ENCODE measurements at places on chromosomes 12 and 14.

GRCh38 chr12:116927244-116927940, 16.6 kb downstream of the FBXW8 start:
- H3K4me1 ChIP-seq, result peaks cover 15% of the 10 kb centered on the region
- H3K27me3 ChIP-seq, result no peaks in the 10 kb centered on the region
- H3K27ac ChIP-seq, result no peak overlapping the region
- no peak overlapping the region for H3K4me3 ChIP-seq

DNA sequence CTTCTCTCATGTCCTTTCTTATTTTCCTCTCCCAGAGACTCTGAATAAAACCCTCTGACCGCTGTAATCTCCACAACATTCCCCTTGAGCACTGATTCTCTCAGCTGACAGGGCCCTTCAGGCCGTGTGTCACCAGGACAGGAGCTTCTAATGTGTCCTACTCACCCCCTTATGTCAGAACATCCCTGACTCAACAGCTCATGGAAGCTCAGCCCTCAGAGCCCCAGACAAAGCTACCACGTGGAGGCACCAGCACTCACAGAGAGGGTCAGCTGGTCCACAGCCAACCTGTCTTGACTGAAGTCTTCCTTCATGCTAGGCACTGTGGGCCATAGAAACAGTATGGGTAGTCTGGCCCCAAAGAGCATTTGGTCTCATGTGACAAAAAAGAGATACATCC, 49.8 kb downstream of the SMUG1 start:
- no peak for DNase-seq
- H3K36me3 ChIP-seq, result no peaks in the 10 kb centered on the region
- no peaks in the 10 kb centered on the region for H3K27me3 ChIP-seq
- no peak overlapping the region for H3K27ac ChIP-seq

GRCh38 chr12:26347300-26347699, 151.9 kb downstream of the SSPN start:
- no peak overlapping the region for H3K4me3 ChIP-seq
- no peaks in the 10 kb centered on the region for H3K4me1 ChIP-seq
- H3K27ac ChIP-seq, result no peak overlapping the region
- H3K27me3 ChIP-seq, result no peaks in the 10 kb centered on the region

GRCh38 chr14:79564371-79564770, 646.9 kb downstream of the DIO2 start:
- no peak for DNase-seq
- no peaks in the 10 kb centered on the region for H3K36me3 ChIP-seq
- no peak overlapping the region for H3K27ac ChIP-seq
- no peaks in the 10 kb centered on the region for H3K4me1 ChIP-seq
- H3K27me3 ChIP-seq, result no peaks in the 10 kb centered on the region
- no peak overlapping the region for H3K4me3 ChIP-seq

DNA sequence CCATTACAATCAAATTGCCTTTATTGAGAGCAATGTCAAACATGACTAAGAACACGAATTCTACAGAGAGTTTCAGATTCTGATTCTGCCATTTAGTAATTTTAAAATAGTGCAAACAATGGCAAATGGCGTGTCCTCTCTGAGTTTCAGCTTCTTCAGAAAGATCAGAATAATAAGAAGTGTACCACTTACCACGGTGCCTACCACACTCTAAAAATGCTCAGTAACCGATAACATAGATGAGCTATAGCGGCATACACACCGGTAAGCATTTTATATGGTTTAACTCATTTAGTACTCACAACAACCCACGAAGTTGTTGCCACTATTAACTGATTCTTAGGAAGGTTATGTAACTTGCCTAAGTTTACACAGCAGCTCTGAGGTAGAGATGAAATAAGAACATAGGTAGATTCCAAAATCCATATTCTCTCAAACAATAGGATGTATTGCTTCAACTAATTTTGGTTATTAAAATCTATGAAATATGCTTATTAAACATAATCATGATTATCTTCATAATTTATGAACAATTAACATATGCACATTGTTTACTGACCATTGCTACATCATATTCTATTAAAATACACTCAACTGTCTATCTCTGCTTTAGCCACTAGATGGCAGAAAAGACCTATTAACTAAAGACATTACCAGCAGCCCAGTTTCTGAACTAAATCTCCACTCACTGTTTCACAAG, 38.3 kb downstream of the SLC6A15 start:
- DNase-seq, result no peak
- no peaks in the 10 kb centered on the region for H3K4me1 ChIP-seq
- H3K27me3 ChIP-seq, result no peaks in the 10 kb centered on the region
- H3K36me3 ChIP-seq, result no peaks in the 10 kb centered on the region
- no peak overlapping the region for H3K4me3 ChIP-seq

DNA sequence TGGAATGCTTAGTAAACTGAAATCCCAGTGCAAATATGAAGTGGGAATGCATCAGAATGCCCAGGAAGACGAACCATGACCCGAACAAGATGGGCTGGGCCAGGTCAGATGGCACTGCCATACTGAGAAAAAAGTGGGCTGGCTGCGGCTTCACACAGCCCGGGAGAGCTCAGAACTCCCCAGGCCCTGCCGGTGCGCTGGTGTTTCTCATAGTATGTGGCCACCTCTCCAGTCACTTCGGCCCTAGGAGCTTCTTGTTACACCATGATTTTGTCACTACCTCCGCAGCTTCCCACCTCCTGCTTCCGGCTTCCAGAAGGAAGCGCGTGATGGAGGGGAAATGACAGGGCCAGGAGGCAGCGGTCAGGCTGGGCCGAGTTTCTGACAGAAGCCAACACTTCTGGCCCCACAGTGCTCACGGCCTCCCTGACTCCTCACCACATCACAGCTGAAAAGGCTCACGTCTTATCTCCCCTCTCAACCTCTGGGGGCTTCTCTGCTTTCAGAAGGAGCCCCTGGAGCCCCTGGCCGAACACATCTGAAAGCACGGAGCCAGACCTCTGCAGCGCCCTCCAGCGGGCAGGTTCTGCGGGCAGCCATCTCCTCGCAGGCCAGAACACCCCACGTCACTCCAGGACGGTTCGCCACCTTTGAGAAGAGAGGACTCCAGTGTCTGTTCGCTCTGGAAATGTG, 30.7 kb downstream of the DAD1 start:
- no peaks in the 10 kb centered on the region for H3K36me3 ChIP-seq
- peak overlapping the region; percentile 53 for H3K27ac ChIP-seq
- peaks cover 53% of the 10 kb centered on the region for H3K4me1 ChIP-seq
- no peak for DNase-seq
- H3K4me3 ChIP-seq, result no peak overlapping the region

- H3K4me1 ChIP-seq, result peaks cover 12% of the 10 kb centered on the region
- peaks cover 18% of the 10 kb centered on the region for H3K27me3 ChIP-seq
- no peak for DNase-seq
- H3K36me3 ChIP-seq, result no peaks in the 10 kb centered on the region
- H3K27ac ChIP-seq, result no peak overlapping the region
- H3K4me3 ChIP-seq, result peak overlapping the region; percentile 77
These were observed 3.2 kb downstream of the USP44 start for GRCh38 chr12:95548056-95548538.

DNA sequence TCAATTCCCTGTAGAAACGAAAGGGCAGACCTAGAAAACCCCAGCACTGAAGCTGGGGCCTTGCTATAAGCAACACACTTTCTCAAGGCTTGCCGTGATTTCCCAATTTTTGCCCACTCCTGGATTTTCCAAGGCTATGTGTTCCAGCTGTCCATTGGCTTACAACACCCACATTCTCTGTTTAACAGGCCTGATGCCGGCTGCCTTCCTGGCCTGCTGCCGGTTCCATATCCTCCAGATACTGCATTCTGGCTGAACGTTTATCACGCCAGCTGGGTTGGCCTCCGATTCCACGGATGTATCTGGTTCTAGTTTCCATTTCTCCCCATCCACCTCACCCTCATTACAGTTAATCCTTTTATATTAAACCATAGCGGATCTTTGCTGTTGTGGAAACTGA, 2.0 kb upstream of the PCNX1 start:
- H3K27me3 ChIP-seq, result no peaks in the 10 kb centered on the region
- peak; percentile 65 for DNase-seq
- H3K4me1 ChIP-seq, result peaks cover 43% of the 10 kb centered on the region
- H3K27ac ChIP-seq, result peak overlapping the region; percentile 61
- no peaks in the 10 kb centered on the region for H3K36me3 ChIP-seq
- no peak overlapping the region for H3K4me3 ChIP-seq

- no peaks in the 10 kb centered on the region for H3K36me3 ChIP-seq
- H3K27me3 ChIP-seq, result no peaks in the 10 kb centered on the region
- H3K4me1 ChIP-seq, result peaks cover 26% of the 10 kb centered on the region
- H3K27ac ChIP-seq, result peak overlapping the region; percentile 8
These were observed 47.9 kb downstream of the FGD6 start for GRCh38 chr12:95169368-95169767.

DNA sequence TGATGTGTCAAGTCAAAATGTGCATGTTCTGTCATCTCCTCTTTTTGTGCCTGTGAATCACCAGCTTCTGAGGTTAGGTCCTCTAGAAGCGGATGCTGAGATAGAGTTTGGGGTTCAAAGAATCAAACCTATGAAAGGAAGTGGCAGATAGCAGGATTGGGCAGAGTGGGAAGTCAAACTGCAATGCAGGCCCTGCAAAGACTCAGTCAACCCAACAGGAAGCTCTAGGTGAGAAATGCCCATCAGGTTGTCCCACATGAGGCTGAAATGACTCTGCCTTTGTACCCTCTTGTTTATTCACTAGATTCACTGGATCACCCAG, 4.5 kb upstream of the MIA2 start:
- no peaks in the 10 kb centered on the region for H3K4me1 ChIP-seq
- no peak for DNase-seq
- H3K4me3 ChIP-seq, result no peak overlapping the region
- no peaks in the 10 kb centered on the region for H3K36me3 ChIP-seq
- no peak overlapping the region for H3K27ac ChIP-seq

DNA sequence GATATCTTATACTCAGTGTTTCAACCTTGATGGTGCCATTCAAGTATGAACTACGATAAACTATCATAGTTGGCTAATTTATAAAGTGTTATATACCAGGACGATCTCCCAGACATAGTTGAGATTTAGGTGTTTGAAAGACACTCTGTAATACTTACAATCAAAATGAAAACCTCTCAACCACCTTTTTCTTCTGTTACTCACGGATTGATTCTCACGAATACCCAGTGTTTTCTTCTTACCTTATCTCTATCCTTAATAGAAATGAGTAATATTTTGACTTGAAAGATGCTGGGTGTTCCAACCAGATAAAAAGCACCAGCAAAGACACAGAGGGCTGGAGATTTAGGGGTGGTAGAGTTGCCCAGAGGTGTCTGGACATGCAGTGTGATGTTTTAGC, 169.9 kb downstream of the PTCSC3 start:
- no peaks in the 10 kb centered on the region for H3K27me3 ChIP-seq
- DNase-seq, result no peak
- no peak overlapping the region for H3K27ac ChIP-seq
- H3K36me3 ChIP-seq, result no peaks in the 10 kb centered on the region
- no peaks in the 10 kb centered on the region for H3K4me1 ChIP-seq
- H3K4me3 ChIP-seq, result no peak overlapping the region

DNA sequence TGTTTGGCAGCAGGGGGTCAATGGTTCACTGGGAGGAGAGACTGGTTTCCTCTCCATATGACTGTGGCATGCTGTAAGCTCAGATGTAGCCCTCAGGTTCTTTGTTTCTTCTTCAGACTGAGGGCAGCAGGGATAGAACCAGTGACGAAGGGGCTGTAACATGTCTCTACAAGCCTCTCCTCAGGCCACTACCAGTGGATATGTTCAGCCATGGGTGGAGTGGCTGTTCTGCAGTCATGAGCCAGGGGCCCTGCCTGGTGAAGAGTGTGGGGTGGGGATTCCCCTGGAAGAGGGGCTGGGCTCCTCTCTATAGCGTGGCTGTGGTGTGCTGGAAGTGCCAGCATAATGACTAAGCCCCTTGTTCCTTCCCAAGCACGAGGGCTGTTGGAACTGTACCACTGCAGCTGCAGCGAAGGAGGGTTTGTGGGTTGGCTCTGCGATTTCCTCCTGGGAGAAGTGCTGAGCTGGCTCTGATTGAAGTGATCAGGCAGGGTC, 55.8 kb downstream of the CMAS start:
- H3K4me3 ChIP-seq, result no peak overlapping the region
- peak; percentile 22 for DNase-seq
- peaks cover 9% of the 10 kb centered on the region for H3K4me1 ChIP-seq
- H3K36me3 ChIP-seq, result no peaks in the 10 kb centered on the region
- H3K27me3 ChIP-seq, result no peaks in the 10 kb centered on the region

GRCh38 chr12:5884285-5884684, 60.8 kb downstream of the ANO2 start:
- DNase-seq, result no peak
- no peaks in the 10 kb centered on the region for H3K36me3 ChIP-seq
- H3K4me1 ChIP-seq, result no peaks in the 10 kb centered on the region
- peaks cover 3% of the 10 kb centered on the region for H3K27me3 ChIP-seq
- H3K27ac ChIP-seq, result no peak overlapping the region
- H3K4me3 ChIP-seq, result no peak overlapping the region

DNA sequence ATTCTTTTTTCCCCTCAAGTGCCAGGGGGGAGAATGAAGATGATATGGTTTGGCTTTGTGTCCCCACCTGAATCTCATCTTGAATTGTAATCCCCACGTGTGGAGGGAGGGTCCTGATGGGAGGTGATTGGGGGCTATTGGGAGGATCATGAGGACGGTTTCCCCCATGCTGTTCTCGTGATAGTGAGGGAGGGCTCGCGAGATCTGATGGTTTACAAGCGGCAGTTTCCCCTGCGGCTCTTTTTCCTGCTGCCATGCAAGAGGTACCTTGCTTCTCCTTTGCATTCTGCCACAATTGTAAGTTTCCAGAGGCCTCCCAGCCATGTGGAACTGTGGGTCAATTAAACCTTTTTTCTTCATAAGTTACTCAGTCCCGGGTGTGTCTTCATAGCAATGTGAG, 173.7 kb downstream of the CAND1 start:
- no peak overlapping the region for H3K4me3 ChIP-seq
- peaks cover 18% of the 10 kb centered on the region for H3K4me1 ChIP-seq
- no peak for DNase-seq
- H3K27ac ChIP-seq, result no peak overlapping the region
- no peaks in the 10 kb centered on the region for H3K27me3 ChIP-seq
- no peaks in the 10 kb centered on the region for H3K36me3 ChIP-seq

DNA sequence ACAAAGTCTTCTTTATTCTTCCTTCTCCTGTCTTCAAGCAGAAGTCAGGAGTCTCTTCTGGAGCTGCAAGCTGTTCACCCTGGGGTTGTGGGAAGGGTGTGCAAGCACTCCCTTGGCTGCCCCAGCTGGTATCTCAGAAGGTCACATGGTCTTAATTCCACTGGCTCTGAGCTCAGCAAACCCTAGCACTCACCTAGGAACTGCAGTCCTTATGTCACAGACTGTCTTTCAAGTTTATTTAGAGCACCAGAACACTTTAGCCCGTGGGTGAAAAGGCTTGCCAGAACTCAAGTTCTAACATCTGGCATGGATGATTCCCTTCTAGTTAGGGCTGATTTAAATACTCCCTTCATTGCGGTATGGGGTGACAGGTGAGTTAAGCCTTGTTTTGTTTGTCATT, 379.0 kb downstream of the CCER1 start:
- no peak overlapping the region for H3K4me3 ChIP-seq
- H3K4me1 ChIP-seq, result no peaks in the 10 kb centered on the region
- H3K27me3 ChIP-seq, result no peaks in the 10 kb centered on the region
- no peak for DNase-seq

- H3K4me1 ChIP-seq, result peaks cover 42% of the 10 kb centered on the region
- DNase-seq, result no peak
- H3K27ac ChIP-seq, result no peak overlapping the region
These were observed 11.8 kb downstream of the ZFYVE21 start for GRCh38 chr14:103727313-103727980.

All from heart right ventricle (tissue), 16 donors.